ENCODE measurements at places on chromosomes 13 and 19.

DNA sequence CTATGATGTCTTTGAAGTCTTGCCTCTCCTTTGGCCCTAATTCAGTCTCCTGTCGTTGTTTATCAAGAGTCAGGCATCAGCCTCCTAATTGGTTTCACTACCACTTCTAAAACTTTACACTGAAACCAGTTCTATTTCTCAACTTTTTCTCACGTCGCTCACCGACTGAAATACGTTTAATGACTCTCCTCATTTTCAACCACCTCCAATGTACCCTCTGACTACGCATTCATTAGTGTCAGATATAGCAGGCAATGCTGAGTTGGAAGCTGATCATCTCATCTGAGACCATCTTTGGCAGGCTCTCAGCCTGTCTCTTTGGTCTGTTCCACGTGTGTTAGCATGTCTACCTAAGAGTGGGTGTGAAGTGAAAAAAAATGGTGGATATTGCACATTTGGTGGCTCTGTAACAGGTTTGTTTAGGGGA is 128.1 kb downstream of the KL start:
- no peak for DNase-seq

- DNase-seq, result no peak
Measured at GRCh38 chr19:17341386-17341785, 4.0 kb downstream of the GTPBP3 start.

DNA sequence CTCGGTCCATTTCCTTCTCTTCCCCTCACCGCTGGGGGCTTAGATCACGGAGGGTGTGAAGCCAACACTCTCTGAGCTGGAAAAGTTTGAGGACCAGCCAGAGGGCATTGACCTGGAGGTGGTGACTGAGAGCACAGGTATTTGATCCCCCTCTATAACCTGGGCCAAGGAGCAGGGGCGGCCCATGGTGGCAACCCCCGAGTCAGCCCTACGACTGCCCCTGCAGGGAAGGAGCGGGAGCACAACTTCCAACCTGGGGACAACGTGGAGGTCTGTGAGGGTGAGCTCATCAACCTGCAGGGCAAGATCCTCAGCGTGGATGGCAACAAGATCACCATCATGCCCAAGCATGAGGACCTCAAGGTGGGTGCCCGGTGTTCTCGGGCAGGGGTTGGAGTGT is 11.6 kb upstream of the TIMM50 start:
- no peak for DNase-seq

DNA sequence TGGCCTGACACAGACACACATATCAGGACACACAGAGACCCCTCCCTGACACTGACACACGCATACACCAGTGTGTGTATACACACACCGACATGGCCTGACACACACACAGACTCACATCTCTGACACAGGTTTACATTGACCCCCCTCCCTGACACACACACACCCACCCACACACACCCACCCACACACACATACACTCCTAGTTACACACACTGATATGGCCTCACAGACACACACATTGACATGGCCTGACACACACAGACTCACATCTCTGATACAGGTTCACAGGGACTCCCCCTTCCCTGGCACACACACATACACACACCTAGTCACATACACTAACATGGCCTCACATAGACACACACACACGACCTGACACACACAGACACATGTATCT is 4.4 kb upstream of the NFIX start:
- DNase-seq, result no peak

DNA sequence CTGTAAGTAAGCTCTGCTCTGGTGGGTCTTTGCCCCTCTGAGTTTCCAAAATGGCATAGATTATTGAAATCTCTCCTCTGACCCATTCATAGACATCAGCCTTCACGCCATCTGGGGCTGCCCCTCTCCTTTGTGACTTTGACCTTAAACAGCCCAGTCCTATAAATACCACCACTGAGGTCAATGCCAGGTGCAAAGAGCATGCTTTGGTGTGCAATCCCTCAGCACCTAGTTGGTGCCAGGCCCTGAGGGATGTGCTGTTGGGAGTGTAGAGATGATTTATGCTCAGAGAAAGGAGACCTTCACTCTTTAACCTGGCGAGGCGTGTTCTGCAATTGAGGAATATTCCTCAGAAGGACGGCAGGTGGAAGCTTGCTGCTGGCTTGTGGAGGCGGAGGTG is 121.7 kb upstream of the TSHZ3 start:
- DNase-seq, result no peak

- no peak for DNase-seq
Measured at GRCh38 chr19:31419871-31420445, 70.7 kb upstream of the TSHZ3 start.

- DNase-seq, result no peak
Measured at GRCh38 chr13:76271728-76272232, 614.4 kb downstream of the KCTD12 start.

DNA sequence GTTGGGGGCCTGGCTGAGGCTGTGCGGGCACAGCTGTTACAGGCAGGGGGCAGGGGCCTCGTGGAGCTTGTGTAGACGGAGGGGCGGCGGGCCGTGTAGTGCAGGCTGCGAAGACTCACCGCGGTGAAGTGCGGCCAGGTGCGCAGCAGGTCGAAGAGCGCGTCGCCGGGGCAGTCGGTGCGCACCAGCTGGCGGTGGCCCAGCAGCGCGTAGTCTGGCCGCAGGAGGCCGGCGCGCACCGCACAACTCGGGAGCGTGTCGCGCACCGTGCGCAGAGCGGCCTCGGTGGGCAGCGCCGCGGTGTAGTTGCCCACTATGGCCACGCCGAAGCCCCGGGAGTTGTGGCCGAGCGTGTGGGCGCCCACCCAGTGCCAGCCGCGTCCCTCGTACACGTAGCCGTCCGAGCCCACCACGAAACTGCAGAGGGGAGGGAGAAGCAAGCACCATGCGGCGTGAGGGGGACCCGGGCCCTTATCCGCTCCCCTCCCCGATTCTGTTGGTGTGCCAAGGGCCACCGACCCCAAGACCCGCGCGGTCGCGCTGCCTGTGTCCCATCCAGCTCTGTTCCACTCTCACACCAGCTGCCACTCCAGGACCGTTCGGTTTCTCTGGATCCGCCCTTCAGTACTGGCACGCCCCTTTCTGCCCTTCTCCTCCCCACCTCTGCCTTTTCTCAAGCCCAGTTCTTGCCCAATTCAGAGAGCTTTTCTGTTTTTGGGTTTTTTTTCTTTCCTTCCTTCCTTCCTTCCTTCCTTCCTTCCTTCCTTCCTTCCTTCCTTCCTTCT is 5.4 kb upstream of the RASAL3 start:
- no peak for DNase-seq

- no peak for DNase-seq
Measured at GRCh38 chr19:57473646-57474045, 3.7 kb downstream of the ZNF772 start.

DNA sequence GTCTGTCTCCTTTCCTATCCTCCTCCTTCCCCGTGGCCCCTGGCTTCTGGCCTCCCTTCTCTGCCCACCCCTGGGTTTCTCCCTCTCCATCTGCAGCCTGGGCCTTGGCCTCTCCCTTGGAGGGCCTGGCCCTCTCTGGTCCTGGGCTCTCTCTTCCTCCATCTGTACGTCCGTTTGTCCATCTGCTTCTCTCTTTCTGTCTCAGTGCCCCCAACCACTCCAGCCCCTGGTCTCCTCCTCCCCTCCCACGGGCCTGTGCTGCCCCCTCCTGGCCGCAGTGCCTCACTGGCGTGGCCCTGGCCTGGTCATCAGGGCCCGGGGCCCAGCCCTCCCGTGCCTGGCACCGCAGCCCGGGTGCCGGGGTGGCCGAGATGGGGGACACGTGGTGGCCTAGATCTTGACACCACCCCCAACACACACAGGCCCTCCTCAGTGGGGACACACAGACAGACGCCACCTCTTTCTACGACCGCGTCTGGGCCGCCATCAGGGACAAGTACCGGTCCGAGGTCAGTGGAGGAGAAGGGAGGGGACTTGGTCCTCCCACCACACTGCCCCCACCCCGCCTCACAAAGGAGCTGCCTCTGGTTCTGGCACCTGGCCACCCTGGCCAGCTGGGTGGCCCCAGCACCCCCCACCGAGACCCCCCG is 11.3 kb downstream of the PRKCSH start:
- DNase-seq, result peak; percentile 30

- DNase-seq, result no peak
Measured at GRCh38 chr13:98856983-98857382, 104.5 kb upstream of the SLC15A1 start.

GRCh38 chr13:98942997-98943396 is 34.9 kb downstream of the DOCK9 start:
- DNase-seq, result no peak

DNA sequence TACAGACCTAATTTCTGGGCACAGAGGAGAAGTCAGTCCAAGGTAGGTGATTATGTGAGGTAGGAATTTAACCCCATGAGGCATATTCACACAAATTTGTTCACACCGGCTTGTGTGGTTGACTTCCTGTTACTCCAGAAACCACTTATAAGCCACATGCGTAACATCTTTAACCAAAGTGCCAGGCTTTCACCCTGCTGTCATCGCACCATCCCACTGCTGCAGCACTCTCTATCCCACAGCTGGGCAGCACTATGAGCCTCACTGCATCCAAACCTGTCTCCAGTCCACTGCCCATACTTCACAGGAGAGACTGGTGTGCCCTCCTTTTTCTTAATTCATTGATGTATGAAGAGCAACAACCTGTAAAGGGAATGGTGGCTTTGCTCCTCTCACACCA is 128.2 kb upstream of the ARGLU1 start:
- no peak for DNase-seq

- no peak for DNase-seq
Measured at GRCh38 chr19:5893907-5894703, 9.5 kb downstream of the NDUFA11 start.

- DNase-seq, result no peak
Measured at GRCh38 chr19:54393381-54393780, 21.9 kb upstream of the TTYH1 start.

GRCh38 chr19:3289971-3290569 is 65.6 kb downstream of the CELF5 start:
- DNase-seq, result no peak

DNA sequence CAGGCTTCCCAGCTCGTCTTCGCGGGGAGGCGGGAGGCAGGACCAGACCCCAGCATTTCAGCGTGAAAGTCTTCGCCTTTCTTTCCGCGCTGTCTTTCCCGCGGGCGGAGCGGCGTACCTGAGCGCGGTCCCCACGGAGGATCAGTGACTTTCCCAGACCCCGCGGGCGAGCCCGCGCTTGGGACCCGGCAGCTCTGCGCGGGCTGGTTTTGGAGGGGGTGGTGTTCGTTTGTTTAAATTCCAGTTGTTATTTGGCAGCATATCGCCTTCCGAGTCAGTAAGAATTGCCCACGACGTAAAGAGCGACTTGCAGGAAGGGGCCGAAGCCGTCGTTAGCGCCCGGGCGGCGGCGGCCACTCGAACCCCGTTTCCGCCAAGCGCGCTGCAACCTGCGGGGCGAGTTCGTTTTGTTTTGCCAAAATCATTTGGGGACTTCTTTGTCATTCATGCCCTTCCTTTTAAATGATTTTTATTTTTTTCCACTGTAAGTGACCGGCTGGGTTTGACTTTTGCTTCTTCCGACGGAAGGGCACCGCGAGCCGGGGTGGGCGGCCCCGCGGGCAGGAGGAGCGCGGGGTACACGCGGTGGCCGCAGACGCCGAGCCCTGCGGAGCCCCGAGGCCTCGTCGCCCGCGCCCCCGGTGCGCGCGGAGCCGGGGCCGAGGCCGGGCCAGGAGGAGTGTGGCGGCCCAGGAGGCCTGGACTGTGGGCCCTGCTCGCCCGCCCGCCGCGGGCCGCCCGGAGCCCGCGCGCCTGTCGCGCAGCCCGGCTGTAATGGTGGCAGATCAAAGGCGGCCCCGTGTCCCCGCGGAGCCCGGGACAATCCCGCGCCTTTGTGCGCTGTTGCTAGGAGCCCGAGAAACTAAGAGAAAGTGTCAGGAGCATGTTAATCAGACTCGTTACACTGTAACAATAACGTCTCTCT is 75.9 kb downstream of the ZIC5 start:
- DNase-seq, result no peak

- DNase-seq, result no peak
Measured at GRCh38 chr13:88958821-88959220, 1287.7 kb downstream of the SLITRK5 start.

- DNase-seq, result no peak
Measured at GRCh38 chr13:45787346-45787745, 64.2 kb downstream of the SIAH3 start.

DNA sequence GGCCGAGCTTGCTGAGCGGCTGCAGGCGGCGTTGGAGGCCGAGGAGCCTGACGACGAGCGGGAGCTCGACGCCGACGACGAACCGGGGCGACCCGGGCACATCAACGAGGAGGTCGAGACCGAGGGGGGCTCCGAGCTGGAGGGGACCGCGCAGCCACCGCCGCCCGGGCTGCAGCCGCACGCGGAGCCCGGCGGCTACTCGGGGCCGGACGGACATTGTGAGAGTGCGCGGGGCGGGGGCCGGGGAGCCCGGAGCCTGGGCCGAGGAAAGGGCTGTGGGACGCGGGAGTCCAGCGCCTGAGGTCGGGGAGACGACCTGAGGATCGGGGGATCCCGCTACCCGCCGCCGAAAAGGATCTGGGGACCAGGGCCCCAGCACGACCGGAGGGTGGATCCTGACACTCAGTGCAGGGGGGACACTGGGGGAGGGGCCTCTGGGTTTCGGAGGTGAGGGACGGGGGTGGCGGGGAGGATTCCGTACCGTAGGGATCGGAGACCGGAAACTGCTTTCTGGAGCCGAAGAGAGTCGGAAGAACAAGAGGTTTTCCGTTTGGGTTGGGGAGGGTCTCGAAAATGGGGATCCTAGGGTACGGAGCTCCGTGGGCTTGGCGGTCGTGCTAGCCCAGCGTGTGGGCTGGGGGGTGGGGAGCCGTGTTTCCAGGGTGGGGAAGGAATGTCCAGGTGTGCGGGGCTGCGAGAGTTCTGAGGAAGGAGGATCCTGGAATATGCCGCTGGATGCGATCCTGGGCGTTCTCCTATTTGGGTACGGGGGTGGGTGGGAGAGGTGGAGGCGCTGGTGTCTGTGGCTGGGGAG is 616 bp downstream of the HNRNPUL1 start:
- peak; percentile 64 for DNase-seq

DNA sequence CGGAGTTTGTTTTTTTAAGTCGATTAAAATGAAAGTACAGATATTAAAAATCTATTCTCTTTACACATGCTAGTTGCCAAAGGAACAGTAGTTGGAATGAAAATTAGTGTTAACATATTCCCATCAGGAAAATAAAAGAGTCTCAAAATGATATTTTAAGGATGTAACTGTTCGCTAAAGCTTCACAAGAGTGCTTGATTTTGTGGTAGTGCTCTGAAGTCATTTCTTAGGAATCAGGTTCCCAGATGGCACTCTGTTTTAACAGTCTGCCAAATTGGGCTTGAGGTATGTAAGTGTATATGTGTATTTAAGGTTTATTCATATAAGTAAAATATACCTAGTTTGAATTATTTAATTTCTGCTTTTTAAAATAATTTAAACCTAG is 128.8 kb downstream of the LMO7 start:
- no peak for DNase-seq
